GM23338 (cell line): ENCODE measurements at places on chromosomes 7 and 10. TPM values are rescaled to one million over a fixed set of nuclear protein-coding genes. Genes with fewer than 3 reads are reported as not detected.
A peak's percentile ranks its signal among the peaks of the same experiment; 100 is the strongest.

DNA sequence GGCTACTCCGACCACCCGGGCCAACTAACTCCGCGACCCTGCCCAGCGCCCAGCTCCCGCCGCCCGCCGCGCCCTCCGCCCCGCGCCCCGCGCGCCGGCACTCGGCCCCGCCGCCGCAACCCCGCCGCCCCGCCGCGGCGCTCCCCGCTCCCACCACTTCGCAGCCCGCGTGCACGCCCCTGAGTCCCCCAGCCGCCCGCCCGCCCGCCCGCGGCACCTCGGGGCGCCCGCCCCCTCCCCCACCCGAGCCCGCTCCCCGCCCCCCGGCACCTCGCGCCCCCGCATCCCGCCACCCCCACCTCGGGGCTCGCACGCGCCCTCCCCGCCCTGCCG, 598 bp downstream of the JAZF1 start:
- H3K27me3 ChIP-seq = 0 out of 2 replicates have a peak, but pooled peaks cover 3% of the 10 kb centered on the region
- no peaks in the 10 kb centered on the region for H3K36me3 ChIP-seq
- H3K4me1 ChIP-seq = peaks cover 55% of the 10 kb centered on the region

DNA sequence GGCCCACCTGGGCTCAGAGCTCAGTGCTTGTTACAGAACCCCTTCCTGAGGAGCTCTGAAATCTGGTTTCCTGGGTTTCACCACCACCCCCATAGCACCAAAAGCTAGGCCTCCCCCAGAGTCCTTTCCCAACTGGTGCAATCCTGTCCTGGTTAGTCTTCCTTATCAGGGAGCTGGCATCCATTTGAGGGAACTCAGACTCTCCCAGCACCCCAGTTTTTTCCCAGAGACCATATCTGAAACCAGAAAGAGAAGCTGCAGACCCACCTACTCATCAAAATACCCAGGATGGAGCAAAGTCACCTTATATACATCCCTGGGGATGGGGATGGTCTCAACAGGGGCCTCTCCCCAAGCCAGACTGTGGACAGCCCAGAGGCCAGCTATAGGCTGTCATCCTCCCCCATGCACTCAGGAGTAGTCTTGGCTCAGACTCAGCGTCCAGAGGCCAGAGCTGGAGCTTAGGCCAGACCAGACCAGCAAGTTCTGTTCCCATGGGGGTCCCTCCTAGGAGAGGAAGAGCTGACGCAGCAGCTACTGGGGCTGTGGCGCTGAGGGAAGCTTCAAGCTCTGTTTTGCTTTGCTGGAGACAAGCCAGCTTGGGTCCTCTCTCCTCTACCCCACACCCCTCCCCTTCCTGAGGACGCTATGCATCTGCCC, 3.0 kb downstream of the TBATA start:
- H3K4me3 ChIP-seq = no peak overlapping the region
- no peaks in the 10 kb centered on the region for H3K4me1 ChIP-seq
- H3K27ac ChIP-seq = no peak overlapping the region
- no peaks in the 10 kb centered on the region for H3K27me3 ChIP-seq
- no peak for DNase-seq

DNA sequence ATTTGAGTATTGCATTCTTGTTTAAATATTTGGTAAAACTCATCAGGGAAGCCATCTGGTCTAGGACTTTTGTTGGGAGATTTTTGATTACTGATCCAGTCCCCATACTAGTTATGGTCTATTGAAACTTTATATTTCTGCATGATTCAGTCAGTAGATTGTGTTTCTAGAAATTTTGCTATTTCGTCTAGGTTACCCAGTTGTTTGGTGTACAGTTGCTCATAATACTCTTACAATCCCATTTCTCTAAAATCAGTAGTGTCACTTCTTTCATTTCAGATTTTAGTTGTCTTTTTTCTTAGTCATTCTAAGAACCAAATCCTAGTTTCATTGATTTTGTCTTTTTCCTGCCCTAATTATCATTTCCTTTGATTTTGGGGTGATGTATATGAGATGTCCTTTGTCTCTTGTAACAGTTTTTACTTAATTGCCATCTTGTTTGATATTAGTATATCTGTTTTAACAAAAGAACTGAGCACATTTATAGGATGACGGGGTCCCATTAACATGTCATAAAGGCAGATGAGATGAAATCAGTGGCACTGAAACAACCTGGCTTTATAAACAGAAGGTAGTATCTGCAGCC, 7.9 kb downstream of the MALSU1 start:
- H3K27ac ChIP-seq = no peak overlapping the region
- peaks cover 22% of the 10 kb centered on the region for H3K36me3 ChIP-seq
- no peak overlapping the region for H3K4me3 ChIP-seq
- no peaks in the 10 kb centered on the region for H3K27me3 ChIP-seq
- H3K4me1 ChIP-seq = no peaks in the 10 kb centered on the region

- no peaks in the 10 kb centered on the region for H3K27me3 ChIP-seq
- H3K4me3 ChIP-seq = no peak overlapping the region
- no peak for DNase-seq
- H3K27ac ChIP-seq = no peak overlapping the region
These were observed 13.1 kb downstream of the GPER1 start for GRCh38 chr7:1100834-1101562.

- no peak overlapping the region for H3K4me3 ChIP-seq
- no peaks in the 10 kb centered on the region for H3K27me3 ChIP-seq
These were observed 177.1 kb downstream of the CDK14 start for GRCh38 chr7:90773269-90773668.

DNA sequence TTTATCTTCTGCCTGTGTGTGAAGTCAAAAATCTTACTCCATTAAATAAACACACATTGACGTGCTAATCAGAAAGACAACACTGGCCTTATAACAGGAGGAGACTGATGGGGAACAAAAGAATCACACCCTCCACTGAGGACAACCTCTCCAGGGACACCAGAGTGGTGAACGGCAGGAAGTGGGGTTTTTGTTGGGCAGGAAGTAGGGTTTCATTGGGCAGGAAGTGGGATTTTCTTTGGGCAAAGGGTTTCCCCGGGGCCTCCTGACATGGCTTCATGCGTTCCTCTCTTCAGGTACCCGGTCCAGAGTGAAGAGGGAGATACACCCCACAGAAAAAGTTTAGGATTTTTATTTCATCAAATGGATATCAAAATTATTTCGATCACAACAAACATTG, 30.6 kb downstream of the ADARB2 start:
- no peaks in the 10 kb centered on the region for H3K27me3 ChIP-seq
- H3K4me1 ChIP-seq = no peaks in the 10 kb centered on the region
- H3K27ac ChIP-seq = no peak overlapping the region
- peaks cover 10% of the 10 kb centered on the region; the same call in 1 of the 2 replicates for H3K36me3 ChIP-seq
- no peak for DNase-seq

GRCh38 chr7:18167815-18168214, 140.2 kb upstream of the PRPS1L1 start:
- no peaks in the 10 kb centered on the region; the same call in 1 of the 2 replicates for H3K4me1 ChIP-seq
- H3K4me3 ChIP-seq = no peak overlapping the region
- H3K27me3 ChIP-seq = no peaks in the 10 kb centered on the region
- H3K27ac ChIP-seq = no peak overlapping the region
- H3K36me3 ChIP-seq = no peaks in the 10 kb centered on the region

GRCh38 chr7:36512616-36513015, 123.0 kb downstream of the ANLN start:
- no peak for DNase-seq
- no peaks in the 10 kb centered on the region for H3K36me3 ChIP-seq
- H3K4me3 ChIP-seq = no peak overlapping the region
- peaks cover 5% of the 10 kb centered on the region for H3K4me1 ChIP-seq
- no peak overlapping the region for H3K27ac ChIP-seq

DNA sequence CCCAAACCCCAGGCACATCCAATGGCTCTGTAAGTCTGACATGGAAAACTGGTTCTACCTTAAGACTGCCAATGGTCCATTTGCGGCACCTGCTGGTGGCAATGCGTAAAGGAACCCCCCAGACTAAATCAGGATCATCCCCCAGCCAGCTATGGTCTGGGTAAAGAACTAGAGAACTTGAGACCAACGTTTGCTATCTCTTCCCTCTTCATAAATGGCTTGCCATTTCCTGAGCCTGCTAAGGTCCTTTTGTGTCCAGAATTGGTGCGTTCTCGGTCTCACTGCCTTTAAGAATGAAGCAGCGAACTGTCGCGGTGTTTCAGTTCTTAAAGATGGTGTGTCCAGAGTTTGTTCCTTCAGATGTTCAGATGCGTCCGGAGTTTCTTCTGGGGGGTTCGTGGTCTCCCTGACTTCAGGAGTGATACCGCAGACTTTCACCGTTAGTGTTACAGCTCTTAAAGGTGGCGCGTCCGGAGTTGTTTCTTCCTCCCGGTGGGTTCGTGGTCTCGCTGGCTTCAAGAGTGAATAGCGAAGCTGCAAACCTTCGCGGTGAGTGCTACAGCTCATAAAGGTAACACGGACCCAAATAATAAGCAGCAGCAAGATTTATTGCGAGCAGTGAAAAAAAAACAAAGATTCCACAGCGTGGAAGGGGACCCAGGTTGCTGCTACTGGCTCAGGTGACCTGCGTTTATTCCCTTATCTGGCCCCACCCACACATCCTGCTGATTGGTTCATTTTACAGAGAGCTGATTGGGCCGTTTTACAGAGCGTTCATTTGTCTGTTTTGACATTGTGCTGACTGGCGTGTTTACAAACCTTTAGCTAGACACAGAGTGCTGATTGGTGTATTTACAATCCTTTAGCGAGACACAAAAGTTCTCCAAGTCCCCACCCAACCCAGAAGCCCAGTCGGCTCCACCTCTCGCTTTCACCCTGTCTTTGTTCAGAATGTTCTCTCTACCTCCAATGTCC, 95.4 kb downstream of the ELMO1 start:
- H3K27me3 ChIP-seq = no peaks in the 10 kb centered on the region
- H3K36me3 ChIP-seq = no peaks in the 10 kb centered on the region
- DNase-seq = peak; percentile 67
- no peak overlapping the region for H3K27ac ChIP-seq
- H3K4me1 ChIP-seq = peaks cover 13% of the 10 kb centered on the region
- no peak overlapping the region for H3K4me3 ChIP-seq

DNA sequence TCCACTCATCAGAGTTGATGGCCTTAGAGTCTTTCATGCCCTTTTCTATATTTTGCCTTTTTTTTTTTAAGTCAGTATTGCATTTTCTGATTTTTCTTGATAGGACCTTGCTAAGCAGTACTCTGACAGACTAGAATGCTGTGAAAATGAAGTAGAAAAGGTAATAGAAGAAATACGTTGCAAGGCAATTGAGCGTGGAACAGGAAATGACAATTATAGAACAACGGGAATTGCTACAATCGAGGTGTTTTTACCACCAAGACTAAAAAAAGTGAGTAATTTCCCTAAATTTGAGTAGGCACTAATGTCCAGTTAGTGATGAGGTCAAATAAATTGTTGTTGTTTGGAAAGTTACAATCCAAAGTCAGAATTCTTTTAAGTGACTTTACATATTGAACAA, 7.4 kb downstream of the NUB1 start:
- no peak for DNase-seq
- no peaks in the 10 kb centered on the region for H3K4me1 ChIP-seq
- no peak overlapping the region for H3K27ac ChIP-seq
- no peak overlapping the region for H3K4me3 ChIP-seq
- H3K27me3 ChIP-seq = no peaks in the 10 kb centered on the region
- peaks cover 8% of the 10 kb centered on the region for H3K36me3 ChIP-seq

DNA sequence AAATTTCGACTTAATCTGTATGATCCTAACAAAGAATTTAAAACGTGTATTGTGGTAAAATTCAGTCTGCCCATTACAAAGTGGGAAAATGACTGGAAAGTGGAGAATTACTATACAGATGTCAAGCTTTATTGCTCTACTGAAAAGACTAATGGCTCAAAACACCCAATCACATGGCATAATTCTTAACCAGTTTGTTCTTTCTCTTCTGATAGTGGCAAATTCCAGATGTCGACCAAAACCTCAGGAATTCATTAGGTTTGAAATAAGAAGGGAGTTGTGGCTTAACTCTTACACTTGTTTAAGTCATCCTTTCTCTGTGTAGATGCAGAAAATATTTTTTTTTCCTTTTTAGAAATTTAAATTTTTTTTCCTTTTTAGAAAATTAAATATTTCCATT, 1254.9 kb upstream of the LRRN3 start:
- no peak overlapping the region for H3K27ac ChIP-seq
- no peak overlapping the region for H3K4me3 ChIP-seq
- no peak for DNase-seq
- H3K27me3 ChIP-seq = no peaks in the 10 kb centered on the region
- no peaks in the 10 kb centered on the region for H3K36me3 ChIP-seq

DNA sequence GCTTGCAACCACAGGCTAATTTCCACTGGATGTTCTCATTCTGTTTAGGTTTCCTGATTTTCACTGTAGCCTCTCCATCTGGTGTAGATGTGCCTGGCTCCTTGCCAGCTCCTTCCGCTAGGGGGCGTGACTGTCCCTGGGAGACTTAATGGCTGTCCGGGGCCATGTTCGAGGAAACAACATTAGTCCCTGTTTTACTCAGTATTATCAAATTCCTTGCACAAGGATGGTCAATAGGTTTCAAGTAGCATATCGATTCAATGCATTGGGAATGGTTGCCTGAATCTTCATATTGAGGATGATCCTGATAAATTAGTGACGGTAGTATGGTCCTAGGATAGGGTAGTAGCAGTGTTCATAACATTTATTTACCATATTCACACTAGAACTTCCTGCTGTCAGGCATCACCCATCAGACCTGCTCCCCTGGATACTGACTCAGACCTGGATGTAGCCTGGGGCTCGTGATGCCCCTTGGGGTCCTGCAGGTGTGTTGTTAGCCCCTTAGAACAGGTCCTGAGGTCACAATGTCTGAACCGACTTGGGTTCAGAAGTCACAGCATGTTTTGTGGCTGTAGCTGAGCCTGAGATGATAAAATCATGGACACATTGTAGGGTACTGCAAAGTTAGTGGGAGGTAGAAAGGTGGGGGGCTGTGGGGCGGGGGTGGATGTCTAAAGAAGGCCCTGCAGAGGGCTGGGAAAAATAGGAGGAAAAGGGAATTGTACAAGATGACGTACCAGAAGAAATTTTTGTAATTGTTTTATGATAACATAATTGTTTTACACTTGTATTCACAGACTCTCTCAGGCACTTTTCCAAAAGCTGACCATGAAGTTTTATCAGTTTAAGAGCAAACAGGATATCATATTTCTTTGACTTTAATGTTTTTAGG, 8.9 kb upstream of the EXOC6 start:
- H3K27me3 ChIP-seq = no peaks in the 10 kb centered on the region
- H3K27ac ChIP-seq = no peak overlapping the region

Gene UPK3B
- total RNA-seq = 3.0 and 5.2 TPM in 2 replicates

Gene ZNF655
- 55.8 and 61.3 TPM in 2 replicates for total RNA-seq

Gene BUB3
- total RNA-seq = 272 and 361 TPM in 2 replicates
